GM12891 (cell line): ENCODE measurements at places on chromosomes 1 and 21.
A peak's percentile ranks its signal among the peaks of the same experiment; 100 is the strongest.

DNA sequence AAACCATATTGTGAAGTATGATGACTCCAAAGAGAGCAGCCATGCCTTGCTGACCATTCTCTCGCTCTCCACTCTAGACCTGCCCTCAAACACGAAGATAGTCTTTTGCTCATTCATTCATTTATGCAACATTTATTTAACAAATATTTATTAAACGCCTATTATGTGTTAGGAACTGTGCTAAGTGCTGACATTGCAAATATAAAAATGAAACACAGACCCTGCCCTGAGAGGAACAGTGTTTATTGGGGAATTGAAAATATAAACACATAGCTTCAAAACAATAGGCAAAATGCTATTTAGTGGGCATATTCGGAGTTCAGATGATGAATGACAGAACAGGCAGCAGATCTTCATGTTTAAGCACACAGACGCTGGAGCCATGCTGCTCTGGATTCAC lies 213.6 kb downstream of the NUF2 start:
- no peak for DNase-seq

DNA sequence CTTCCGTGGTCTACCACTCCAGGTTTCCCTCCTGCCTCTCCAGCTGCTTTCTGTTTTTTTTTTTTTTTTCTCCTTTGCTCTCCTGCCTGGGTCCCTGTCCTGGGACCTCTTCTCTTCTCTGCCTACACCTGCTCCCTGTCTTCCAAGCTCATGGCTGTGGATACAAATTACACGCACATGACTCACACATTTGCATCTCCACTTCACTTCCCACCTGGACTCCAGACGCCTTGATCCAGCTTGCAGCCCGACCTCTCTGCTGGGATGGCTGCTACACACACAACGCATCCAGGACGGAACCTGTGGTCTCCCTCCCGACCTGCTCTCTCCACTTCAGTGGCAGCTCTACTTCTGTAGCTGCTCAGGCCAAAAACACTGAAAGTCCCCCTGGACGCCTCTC lies 44.4 kb upstream of the B3GALT5 start:
- DNase-seq, result no peak

- DNase-seq, result no peak
Observed at GRCh38 chr1:112636056-112636455, 16.4 kb downstream of the CAPZA1 start.

- no peak for DNase-seq
Observed at GRCh38 chr1:221648201-221648600, 93.7 kb downstream of the DUSP10 start.

DNA sequence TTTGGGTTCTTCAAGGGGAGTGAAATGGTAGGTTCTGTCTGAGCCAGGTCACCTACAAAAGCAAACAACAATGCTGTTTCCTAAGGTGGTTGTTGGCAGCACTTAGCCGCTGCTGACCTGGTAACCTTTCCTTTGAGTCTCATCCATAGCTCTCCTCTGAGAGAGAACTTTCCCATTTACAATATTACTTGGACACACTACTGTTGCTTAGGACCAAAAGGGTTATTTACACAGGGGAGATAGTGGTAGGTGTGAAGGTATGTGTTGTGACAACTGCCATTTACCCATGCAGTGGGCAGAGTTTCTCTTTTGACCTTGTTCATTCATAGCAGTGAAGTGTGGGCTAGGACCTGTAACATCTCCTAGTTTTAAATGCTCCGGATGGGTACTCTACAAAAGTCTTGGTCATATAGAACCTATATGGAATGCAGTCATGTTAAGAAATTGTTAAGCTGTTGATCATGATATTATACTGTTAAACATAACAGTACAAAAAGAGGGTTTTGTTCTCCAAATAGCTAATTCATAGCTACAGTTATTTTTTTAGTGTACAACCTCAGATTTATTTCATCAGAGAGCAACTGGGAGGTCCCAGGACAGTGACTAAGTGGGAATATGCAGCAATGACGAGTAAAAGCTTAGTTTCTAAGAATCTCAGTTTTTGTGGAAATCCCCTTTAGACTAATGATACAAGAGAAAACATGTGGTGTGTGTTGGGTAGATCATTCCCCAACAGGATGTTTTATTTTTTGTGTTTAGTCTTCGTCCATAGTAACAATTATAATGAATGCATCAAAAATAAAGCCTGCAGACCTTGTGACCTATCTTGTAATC lies 219.7 kb downstream of the NFIA start:
- DNase-seq, result no peak

- no peak for DNase-seq
Observed at GRCh38 chr1:53560581-53561502, 101.6 kb downstream of the DMRTB1 start.

DNA sequence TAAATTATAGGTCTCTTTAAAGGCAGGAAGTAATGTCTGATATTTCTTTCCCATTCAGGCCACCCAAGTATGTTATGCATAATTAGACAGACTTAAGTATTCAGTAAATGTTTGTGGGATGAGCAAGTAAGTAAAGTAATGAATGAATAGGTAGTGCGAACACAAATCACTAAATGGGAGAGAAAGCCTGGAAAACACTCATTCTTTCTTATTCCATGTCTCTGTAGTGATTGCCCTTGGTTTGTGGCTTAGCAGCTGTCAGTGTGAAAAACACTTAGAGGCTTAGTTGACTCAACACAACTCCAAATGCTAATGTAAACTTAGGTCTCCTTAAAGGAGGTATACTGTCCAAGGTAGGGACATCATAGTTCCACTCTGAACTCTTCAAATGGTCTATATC lies 182.5 kb downstream of the ZC3H11B start:
- DNase-seq, result no peak

DNA sequence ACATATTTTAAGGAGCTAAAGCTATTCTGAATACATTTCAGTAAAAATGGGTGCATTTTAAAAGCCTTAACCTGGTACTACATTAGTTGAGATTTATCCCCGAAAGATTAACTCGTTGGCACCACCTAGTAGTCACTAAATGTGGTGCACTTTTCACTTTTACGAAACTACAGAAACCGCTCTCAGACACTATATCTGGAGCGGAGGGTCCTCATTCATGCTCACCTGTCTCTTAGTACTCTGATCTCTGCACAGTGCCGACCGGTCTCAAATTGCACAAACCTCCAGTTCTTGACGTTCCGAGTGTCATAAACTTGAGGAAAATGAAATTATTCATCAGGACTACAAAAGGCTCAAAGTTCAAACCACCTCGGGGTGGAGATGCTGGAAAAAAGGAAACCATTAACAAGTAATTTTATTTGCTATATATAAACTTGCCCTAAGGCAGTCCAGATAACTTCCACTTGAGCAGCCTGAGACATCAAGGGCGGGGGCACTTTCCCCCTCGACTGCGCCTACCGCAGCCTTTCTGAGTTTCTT lies 722 bp downstream of the LZIC start:
- DNase-seq, result no peak

GRCh38 chr1:116243333-116244054 lies 129.6 kb upstream of the ATP1A1 start:
- no peak for DNase-seq

DNA sequence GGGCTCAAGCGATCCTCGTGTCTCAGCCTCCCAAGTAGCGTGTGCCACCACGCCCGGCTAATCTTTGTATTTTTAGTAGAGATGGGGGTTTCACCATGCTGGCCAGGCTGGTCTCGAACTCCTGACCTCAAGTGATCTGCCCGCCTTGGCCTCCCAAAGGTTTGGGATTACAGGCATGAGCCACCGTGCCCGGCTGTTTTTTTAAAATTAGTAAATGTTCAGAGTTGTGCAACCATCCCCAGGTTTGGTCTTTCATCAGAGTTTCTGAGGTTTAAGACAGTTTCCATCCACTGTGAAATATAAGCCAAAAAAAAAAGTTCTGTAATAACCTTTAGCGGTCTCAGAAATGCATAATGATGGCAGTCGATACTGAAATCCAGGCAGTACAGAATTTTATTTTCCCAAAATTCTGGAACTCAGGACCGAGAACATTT lies 550 bp upstream of the SYT11 start:
- no peak for DNase-seq

DNA sequence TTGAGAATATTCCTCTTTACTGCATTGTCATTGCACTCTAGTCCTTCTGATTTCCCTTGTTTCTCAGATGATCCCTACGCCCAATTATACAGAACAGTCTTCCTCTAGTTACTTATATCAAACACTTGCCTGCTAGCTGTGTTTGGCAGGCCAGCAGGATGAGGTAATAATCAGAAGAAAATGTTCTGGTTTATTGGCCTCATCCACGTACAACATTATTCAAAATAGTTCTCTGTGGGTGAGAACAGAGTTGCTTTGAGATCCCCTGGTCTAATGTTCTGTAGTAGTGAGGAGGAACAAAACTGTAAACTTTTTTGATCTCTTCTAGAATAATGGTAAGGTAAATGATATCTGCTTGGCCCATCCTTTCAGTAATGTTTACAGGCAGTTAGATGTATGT lies 22.3 kb upstream of the C1orf105 start:
- DNase-seq, result no peak

DNA sequence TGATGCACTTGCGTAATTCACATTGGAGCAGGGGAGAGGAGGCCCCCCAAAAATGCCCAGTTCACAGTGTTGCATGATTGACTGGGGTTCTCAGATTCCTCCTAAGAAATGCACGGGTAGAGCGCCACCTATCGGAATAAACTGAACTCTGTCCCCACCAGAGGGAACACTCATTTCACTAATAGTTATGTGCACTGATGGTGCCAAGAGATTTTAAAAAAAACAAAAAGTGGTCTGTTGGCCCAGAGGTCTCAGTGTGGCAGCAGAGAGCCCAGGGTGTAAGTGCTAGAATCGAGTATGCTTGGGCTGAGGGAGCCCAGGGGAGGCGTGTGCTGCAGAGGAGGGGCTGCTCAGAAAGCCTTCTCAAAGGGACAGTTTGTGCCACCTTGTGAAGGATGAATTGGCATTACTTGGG lies 6.9 kb downstream of the PINK1 start:
- peak; percentile 59 for DNase-seq

GRCh38 chr1:19067182-19067911 lies 110.9 kb upstream of the IFFO2 start:
- DNase-seq, result no peak

DNA sequence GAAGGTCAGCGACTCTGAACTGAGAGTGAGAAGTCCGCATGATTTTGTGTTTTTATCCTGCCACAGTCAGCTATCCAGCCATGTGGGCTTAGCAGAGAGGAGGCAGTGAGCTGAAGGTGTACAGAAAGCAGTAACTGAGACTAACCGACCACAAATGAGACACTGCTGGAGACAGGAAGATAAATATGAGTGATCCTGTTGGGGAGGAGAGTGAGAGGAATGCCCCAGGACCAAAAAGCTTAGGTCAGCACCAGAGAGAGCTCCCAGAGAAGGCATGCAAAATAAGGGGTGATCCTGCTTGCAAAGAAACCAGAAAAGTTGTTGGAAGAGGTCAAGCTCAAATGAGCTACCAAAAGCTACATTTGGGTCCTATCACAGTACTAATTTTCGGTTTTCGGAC lies 63.7 kb downstream of the HLCS start:
- DNase-seq, result no peak

GRCh38 chr1:223739366-223740037 lies 27.2 kb downstream of the CAPN2 start:
- DNase-seq, result no peak

DNA sequence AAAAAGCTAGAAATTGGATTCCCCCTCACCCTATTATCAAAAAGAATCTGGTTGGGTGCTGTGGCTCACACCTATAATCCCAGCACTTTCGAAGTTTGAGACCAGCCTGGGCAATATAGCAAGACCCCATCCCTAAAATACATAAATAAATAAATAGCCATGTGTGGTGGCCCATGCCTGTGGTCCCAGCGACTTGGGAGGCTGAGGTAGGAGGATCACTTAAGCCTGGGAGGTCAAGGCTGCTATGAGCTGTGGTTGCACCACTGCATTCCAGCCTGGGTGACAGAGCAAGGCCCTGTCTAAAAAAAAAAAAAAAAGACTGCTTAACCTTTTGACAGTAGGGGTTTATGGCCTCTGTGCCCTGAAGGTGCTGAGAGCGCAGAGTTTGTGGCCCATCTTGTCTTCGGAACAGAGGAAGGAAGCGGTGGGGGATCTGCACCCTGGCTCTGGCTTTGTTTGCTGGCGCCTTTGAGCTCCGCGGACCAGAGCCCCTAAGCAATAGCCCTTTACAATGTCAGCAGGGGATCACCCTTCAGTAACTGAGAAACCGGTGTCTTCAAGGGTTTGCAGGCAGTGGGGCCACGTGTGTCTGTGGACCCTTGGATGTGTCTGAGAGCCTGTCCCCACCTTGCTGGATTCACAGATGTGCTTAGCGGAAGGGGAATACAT lies 22.1 kb downstream of the SLC2A7 start:
- no peak for DNase-seq

DNA sequence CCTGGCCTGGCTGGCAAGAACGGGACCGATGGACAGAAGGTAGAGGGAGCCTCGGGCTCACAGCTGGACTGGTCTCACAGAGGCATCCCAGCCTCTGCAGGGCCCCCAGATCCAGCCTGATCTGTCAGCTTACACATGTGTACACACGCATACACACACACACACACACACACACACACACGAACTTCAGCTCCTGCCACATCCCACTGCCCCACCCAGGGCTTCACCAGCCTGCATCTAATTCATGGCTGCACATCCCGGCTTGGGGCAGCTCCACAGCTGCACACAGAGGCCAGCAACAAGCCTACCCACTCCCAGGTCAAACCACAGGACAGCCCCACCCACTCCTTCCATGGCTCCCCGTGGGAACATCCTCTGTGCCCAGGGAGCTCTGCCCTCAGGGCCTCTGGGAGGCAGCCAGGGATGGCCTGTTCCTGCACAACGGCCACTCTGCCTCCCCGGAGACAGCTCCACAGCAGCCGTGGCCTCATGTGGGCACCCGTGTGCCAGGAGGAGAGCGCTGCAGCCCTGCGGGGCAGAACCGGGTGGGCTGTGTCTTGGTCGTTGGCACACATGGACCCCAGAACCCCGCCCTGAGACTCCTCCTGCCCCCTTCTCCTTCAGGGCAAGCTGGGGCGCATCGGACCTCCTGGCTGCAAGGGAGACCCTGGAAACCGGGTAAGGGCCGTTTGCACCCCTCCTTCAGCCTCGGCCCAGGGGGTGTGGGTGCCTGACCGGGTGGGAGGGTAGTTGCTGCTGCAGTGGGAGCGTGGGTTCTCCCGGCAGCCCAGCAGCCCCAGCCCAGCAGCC lies 19.1 kb downstream of the COL6A2 start:
- peak; percentile 15 for DNase-seq

DNA sequence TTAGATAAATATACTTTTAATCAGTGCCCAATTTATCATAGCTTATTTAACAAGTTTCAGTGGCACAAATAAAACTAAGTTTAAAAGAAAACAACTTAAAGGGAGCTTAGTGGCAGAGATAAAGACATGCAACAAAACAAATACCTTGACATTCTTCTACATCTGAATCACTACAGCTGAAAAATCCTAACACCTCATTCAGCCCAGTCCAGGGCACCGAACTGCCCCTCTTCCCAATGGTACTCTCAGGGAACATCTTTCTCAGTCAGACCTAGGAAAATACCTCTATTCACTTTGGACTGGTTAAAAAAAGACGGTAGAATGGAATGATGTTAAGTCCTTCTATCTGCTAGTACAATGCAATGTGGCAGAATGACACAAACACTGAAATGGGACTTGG lies 8.3 kb downstream of the OTUD7B start:
- no peak for DNase-seq

GRCh38 chr1:30596891-30597290 lies 126.5 kb downstream of the MATN1 start:
- no peak for DNase-seq

- DNase-seq, result no peak
Observed at GRCh38 chr1:83109692-83110091, 889.2 kb downstream of the TTLL7 start.
